HS-5 (cell line): ENCODE measurements at places on chromosomes 7 and 10.

- DNase-seq, result no peak
Observed at GRCh38 chr10:18140149-18140956, at the start of gene CACNB2. TSS of gene CACNB2 (plus strand) at chr10:18140424.

DNA sequence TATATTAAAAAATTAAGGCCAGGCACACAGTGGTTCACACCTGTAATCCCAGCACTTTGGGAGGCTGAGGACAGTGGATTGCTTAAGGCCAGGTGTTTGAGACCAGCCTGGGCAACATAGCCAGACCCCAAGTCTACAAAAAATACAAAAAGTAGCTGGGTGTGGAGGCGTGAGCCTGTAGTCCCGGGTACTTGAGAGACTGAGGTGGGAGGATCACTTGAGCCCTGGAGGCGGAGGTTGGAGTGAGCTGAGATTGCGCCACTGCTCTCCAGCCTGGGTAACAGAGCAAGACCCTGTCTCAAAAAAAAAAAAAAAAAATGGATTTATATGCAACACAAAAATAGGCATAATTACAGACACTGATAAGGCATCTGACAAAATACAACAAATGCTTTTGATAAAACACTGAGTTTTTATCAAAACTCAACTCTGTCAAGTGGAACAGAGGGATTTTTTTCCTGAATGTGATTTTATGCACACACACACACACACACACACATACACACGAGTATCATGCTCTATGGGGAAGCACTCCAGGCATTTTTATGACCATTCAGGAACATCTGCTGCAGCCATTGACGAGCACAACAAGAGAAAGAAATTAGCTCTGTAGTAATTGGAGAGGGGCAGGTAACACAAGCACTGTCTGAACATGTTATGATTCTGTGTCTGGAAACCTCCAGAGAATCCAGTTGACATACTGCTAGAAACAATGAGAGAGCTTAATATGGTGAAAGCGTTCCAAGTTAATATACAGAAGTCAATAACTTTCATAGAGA, 193.1 kb downstream of the WDR37 start:
- no peak for DNase-seq

GRCh38 chr7:41187322-41187721, 515.6 kb downstream of the INHBA start:
- no peak for DNase-seq

DNA sequence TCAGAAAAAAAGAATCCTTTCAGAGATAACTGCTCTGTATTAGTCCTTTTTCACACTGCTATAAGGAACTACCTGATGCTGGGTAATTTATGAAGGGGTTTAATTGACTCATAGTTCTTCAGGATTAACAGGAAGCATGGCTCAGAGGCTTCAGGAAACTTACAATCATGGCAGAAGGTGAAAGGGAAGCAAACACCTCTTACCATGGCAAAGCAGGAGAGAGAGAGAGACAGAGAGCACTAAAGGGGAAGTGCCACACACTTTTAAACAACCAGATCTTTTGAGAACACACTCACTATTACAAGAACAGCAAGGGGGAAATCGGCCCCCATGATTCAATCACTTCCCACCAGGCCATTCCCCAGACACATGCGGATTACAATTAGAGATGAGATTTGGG, 114.2 kb downstream of the TES start:
- DNase-seq, result no peak

DNA sequence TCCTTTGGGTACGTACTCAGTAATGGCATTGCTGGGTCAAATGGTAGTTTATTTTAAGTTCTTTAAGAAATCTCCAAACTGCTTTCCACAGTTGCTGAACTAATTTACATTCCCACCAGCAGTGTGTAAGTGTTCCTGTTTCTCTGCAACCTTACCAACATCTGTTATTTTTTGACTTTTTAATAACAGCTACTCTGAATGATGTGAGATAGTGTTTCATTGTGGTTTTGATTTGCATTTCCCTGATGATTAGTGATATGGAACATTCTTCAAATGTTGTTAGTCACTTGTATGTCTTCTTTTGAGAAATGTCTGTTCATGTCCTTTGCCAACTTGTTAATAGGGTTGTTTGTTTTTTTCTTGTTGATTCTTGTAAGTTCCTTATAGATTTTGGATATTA, 558.9 kb downstream of the SH2D4B start:
- DNase-seq, result no peak

DNA sequence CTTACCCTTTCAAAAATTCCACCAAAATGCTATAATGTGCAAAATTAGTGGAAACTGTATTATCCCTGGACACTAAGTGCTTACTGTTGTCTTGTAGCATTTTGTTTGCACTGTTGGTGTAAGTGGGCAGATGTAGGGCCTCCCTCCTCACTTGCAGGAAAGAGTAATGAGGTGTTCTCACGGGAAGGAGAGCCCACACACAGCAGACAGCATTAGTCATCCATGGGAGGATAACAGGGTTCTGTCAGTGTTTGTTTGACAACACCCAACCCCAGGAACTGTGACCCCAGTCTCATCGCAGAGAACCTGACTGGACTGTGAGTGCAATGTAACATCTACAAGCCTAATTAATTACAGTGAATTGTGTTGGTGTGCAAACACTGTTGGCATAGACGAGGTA, 58.7 kb upstream of the VSTM2A start:
- no peak for DNase-seq

DNA sequence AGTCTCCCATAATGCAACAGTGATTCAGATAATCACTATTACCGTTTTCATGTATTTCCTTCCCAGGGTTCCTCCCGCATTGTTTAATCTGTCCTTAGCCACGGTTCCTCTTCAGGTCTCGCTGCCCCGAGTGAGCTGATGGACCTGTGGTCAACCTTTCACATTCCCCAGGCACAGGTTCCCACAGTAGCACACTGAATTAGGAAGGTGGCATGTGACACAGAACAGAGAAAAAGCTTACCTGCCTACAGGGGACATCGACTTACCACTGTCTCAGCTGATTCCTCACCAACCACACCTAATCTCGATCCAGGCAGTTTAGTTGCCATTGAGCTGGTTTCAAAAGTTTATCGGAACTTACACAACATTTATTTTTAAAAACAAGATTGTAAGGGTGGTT, 72.2 kb downstream of the MTURN start:
- no peak for DNase-seq

- DNase-seq, result no peak
Observed at GRCh38 chr10:132909491-132910071, 32.8 kb downstream of the CFAP46 start.

GRCh38 chr10:29250066-29250465, 38.8 kb upstream of the LYZL1 start:
- DNase-seq, result no peak

DNA sequence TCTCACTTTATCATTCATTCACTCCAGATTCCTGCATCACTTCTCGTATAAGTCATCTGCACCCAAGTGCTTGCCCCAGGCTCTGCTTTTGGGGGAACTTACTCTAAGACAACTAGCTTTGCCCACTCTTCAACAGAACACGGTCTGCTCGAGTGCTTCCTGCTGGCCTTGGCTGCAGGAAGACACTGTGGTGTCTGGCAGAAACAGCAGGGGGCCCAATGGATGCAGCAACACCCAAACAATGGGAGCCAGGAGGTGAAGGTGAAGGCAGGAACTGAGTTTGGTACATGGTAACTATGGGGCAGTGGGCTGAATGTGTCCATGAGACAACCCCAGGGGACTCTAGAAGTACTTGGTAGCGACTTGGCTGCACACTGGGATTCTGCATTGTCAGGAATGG, 344.0 kb downstream of the REEP3 start:
- DNase-seq, result no peak

- DNase-seq, result no peak
Observed at GRCh38 chr10:119834188-119834587, 38.5 kb downstream of the MCMBP start.

DNA sequence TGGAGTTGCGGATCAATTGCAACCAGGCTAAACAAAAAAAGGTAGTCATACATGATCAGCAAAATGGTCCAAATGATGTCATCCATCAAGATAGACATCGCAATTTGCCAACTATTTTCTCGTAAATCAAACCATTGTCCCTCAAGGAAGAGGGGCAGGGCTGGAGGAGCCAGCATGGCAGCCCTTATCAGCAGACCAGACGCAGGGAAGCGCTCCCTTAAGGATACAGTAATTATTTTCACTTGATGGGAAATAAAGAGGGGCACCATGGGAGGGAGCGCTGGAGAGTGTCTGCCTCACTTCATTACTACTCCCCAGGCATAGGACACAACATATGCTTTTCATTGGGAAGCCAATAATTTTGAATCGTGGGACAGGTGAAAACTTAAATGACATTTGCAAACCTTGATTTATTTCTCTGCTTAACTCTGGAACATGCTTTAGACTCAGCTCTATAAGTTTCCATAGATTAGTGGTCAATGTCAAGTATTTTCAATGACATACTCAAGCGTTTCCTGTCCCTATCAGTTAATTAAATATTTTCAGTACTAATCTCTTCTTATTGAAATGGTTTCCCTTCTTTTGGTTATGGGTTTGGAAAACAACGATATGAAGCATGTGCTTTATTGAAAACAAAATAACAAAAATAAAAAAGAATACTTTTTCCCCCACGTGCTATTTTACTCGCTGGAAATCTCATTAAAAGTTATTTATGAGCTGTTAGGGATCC, 202.4 kb upstream of the HABP2 start:
- DNase-seq, result no peak

GRCh38 chr10:83373671-83374070, 765.6 kb upstream of the GHITM start:
- no peak for DNase-seq

DNA sequence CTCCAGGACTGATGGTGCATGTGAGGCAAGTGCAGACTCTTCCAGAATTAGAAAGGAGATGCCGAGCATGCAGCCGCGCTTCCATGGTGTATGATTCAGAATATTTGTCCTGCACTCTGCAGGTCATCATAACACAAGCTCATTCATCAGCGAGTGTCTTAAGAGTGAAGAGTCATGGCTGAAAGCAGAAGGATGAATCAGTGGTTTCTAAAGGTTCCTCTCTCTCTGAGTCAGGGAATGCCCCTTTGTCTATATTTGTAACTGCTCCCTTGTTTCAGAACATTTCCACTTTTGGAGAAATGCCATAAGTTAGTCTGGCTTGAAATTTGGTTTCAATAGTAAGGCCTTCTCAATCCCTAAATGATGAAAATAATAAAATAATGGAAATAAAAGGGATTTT, 52.3 kb downstream of the HECW1 start:
- DNase-seq, result peak; percentile 98

- no peak for DNase-seq
Observed at GRCh38 chr10:90557385-90557784, 300.5 kb downstream of the HTR7 start.

- no peak for DNase-seq
Observed at GRCh38 chr7:47513741-47514241, 68.1 kb downstream of the TNS3 start.

- no peak for DNase-seq
Observed at GRCh38 chr10:79029478-79030390, 39.0 kb upstream of the ZMIZ1 start.

GRCh38 chr7:90432752-90433151, 29.5 kb downstream of the CLDN12 start:
- DNase-seq, result no peak

GRCh38 chr10:10477844-10478243, 539.8 kb upstream of the CELF2 start:
- DNase-seq, result no peak

GRCh38 chr7:27700501-27700900, 37.8 kb upstream of the HIBADH start:
- DNase-seq, result no peak

DNA sequence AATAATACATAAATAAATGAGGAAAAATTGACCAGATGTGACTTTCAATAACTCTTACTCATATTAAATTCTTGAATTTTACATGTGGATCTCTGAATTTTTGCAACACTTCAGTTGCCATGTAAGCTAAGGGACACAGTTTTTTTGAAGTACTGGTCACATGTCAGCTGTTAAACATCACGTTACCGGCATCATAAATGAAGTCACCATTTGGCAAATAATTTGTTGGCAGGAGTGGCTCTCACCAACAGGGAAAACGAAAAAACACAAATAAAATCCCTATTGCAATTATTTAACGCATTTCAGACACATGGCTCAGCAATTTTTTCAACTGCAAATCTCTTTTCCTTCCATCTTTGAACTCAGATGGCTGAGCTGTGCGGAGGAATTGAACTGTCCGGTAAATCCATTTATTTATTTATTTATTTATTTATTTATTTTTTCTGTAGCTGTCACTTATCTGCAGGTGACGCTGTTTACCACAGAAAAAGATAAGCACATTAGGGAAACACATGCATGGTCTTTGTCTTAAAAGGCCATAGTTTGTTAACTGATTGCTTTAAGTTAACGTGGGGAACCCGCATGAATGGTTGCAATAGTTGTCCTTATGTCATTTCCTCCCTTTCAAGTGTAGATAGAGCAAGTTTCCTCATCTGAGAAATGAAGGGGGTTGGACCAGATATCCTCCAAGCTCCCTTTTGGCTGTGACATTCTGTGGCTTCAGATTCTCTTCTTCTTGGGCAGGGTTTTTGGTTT, 64.7 kb upstream of the JAZF1 start:
- no peak for DNase-seq
